ENCODE measurements at places on chromosomes 7 and 10. TPM values are rescaled to one million over a fixed set of nuclear protein-coding genes. Genes with fewer than 3 reads are reported as not detected.

The CALML5 gene
- not detected for total RNA-seq

The GAD2 gene
- not detected for total RNA-seq

The TRDMT1 gene
- total RNA-seq, result 1.2 TPM

The PTF1A gene
- total RNA-seq, result not detected

The GLI3 gene
- total RNA-seq, result 0.12 TPM

The TMEM26 gene
- 0.43 TPM for total RNA-seq

The SLC29A3 gene
- 7.1 TPM for total RNA-seq

The HMX2 gene
- not detected for total RNA-seq

DNA sequence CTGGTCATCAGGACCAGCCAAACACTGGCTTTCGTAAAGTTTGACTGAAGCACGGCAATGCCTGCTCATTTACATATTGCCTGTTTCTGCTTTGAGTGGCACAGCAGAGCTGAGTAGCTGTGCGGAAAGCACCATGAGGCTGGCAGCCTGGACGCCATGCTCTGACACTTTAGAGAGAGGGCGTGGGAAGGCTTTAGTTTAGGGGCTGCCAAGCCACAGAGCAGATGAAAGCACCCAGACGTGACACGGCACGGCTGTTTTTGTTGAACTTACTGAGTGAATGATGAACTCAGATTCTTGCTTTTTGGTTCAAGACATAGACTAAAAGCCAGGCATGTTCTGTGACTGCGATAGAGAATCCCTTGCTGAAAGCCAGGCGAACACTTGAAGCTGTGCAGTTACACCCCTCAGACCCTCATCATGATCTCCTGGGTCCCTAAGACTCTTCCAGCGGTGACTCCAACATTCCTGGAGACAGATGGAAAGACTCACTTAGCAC lies 182.1 kb downstream of the ZMYND11 start:
- no peaks in the 10 kb centered on the region for H3K36me3 ChIP-seq
- no peaks in the 10 kb centered on the region for H3K4me1 ChIP-seq
- no peak overlapping the region for H3K4me3 ChIP-seq
- no peak overlapping the region for H3K27ac ChIP-seq
- no peaks in the 10 kb centered on the region for H3K27me3 ChIP-seq
- DNase-seq, result no peak

DNA sequence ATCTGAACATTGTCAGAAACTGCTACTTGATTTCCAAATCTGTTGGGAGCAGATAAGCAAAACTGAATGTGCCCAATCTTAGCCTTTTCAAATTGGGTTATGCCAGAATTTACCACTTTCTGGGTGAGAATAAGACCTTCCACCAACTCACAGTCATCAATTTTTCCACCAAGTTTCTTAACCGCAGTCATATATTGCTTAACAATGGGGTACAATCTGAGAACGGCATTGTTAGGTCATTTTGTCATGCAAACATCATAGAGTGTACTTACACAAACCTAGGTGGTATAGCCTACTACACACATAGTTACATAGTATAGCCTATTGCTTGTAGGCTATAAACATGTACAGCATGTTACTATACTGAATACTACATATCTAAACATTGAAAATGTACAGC lies 16.0 kb downstream of the MRPS33 start:
- DNase-seq, result no peak
- no peaks in the 10 kb centered on the region for H3K36me3 ChIP-seq
- no peak overlapping the region for H3K4me3 ChIP-seq
- no peaks in the 10 kb centered on the region for H3K27me3 ChIP-seq

DNA sequence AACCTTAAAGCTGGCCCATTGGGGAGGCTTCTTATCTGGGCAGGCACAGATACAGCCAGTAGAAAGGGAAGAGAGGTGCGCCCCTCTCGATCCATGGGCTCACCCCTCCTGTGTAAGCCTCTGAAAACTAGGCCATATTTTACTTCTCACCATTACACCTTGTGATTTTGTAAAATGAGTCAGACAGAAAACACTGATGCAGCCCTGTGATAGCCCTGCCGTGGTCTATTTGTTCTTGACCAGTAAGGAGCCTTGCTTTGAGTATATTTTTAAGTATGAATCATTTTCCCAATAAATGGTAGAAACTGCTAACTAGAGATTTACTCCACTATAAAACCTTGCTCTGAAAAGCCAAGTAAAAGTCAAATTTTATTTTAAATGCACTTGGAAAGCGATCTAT lies 329.8 kb upstream of the MBL2 start:
- H3K4me1 ChIP-seq, result no peaks in the 10 kb centered on the region
- H3K27me3 ChIP-seq, result no peaks in the 10 kb centered on the region
- no peaks in the 10 kb centered on the region for H3K36me3 ChIP-seq
- no peak overlapping the region for H3K27ac ChIP-seq
- DNase-seq, result no peak

GRCh38 chr7:2979201-2979631 lies 64.5 kb downstream of the CARD11 start:
- H3K36me3 ChIP-seq, result no peaks in the 10 kb centered on the region
- no peak for DNase-seq
- no peaks in the 10 kb centered on the region for H3K27me3 ChIP-seq
- H3K4me1 ChIP-seq, result no peaks in the 10 kb centered on the region

GRCh38 chr7:106535234-106535932 lies 125.6 kb downstream of the CCDC71L start:
- no peak overlapping the region for H3K4me3 ChIP-seq
- peaks cover 4% of the 10 kb centered on the region for H3K4me1 ChIP-seq
- H3K27me3 ChIP-seq, result no peaks in the 10 kb centered on the region
- no peak for DNase-seq
- H3K27ac ChIP-seq, result no peak overlapping the region

GRCh38 chr10:30738416-30738815 lies 108.9 kb upstream of the LYZL2 start:
- no peak overlapping the region for H3K27ac ChIP-seq
- H3K4me3 ChIP-seq, result no peak overlapping the region
- H3K36me3 ChIP-seq, result no peaks in the 10 kb centered on the region
- no peaks in the 10 kb centered on the region for H3K27me3 ChIP-seq

DNA sequence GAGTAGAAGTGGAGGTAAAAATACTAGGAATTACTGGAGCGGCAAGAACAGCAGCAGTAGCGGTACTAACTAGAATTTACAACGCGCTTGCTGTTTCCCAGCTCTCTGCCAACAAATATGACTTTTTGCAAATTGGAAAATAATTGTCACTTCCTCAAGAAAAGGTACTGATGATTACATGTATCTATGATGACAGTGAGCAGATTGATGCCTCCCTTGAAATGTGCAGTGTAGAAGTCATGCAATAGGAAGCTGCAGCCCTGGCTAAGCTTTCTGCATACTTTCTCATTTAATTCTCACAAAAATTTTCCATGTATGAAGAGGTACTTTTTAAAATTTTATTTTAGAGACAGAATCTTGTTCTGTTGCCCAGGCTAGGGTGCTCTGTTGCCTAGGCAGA lies 49.9 kb downstream of the ANK3 start:
- H3K4me3 ChIP-seq, result no peak overlapping the region
- no peak for DNase-seq
- no peaks in the 10 kb centered on the region for H3K36me3 ChIP-seq
- no peaks in the 10 kb centered on the region for H3K27me3 ChIP-seq
- no peak overlapping the region for H3K27ac ChIP-seq

DNA sequence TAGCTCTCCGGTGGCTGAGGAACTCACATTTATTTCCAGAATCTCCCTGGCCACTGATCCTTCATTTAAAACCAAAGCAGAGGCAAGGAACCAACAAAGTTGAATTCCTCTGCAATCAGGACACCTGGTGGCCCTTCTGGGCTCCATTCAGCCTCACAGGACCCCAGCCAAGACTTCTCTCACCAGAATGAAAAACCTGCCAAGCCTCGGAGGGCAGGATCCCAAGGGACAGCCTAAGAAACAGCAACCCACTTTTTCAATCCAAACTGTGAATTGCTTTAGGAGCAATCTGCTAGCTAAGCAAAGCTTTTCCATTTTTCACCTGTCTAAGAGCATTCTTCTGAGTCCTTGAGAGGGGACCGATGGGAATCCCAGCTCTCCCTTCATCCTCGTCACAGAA lies 34.6 kb downstream of the OAT start:
- H3K27me3 ChIP-seq, result no peaks in the 10 kb centered on the region
- DNase-seq, result no peak
- peaks cover 5% of the 10 kb centered on the region for H3K4me1 ChIP-seq
- no peak overlapping the region for H3K27ac ChIP-seq

DNA sequence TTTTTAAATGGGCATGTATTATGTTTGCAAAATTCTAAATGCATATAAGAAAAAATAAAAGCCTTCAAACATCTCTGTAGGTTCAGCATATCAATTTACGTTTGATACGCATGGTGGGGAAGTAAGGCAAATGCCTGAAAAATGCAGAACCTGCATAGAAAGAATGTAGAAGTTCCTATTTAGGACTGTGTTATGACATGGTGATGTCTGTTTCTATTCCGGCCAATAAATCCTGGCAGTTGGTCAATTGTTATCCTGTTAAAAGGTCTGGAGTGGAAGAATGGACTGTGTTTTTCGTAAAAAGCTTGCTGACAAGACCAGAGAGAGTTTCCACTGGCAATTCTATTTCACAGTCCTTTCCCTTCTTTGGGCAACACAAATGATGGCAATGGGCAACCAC lies 49.6 kb upstream of the CAV2 start:
- H3K4me1 ChIP-seq, result no peaks in the 10 kb centered on the region
- H3K27ac ChIP-seq, result no peak overlapping the region
- no peaks in the 10 kb centered on the region for H3K27me3 ChIP-seq
- no peak overlapping the region for H3K4me3 ChIP-seq
- DNase-seq, result no peak
- no peaks in the 10 kb centered on the region for H3K36me3 ChIP-seq

DNA sequence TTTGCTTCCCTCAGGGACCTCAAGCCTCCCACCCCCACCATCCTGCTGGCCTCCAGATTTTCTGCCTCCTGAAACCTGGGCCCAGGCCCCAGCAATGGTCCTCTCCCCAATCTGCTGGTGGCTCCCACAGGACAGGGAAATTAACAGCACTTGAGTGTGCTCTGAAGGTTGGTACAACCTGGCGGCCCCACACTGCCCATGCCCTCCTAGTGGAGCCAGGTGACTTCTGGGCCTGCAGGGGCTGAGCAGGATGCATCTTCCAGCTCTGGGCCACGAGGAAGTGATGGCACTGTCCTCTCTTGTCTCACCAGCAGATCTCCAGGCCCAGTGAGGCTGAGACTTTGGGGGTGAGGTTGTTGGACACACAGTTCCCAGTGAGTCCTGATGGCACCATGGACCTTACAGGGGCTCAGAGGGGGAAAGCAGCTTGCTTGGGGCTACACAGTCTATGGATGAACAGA lies 3.6 kb upstream of the ZMIZ1 start:
- DNase-seq, result no peak
- H3K36me3 ChIP-seq, result no peaks in the 10 kb centered on the region
- no peak overlapping the region for H3K27ac ChIP-seq
- H3K4me1 ChIP-seq, result peaks cover 13% of the 10 kb centered on the region
- no peaks in the 10 kb centered on the region for H3K27me3 ChIP-seq

GRCh38 chr10:3206511-3207157 lies 34.1 kb upstream of the PITRM1 start:
- no peak overlapping the region for H3K4me3 ChIP-seq
- no peaks in the 10 kb centered on the region for H3K4me1 ChIP-seq
- H3K27me3 ChIP-seq, result no peaks in the 10 kb centered on the region
- H3K27ac ChIP-seq, result no peak overlapping the region

DNA sequence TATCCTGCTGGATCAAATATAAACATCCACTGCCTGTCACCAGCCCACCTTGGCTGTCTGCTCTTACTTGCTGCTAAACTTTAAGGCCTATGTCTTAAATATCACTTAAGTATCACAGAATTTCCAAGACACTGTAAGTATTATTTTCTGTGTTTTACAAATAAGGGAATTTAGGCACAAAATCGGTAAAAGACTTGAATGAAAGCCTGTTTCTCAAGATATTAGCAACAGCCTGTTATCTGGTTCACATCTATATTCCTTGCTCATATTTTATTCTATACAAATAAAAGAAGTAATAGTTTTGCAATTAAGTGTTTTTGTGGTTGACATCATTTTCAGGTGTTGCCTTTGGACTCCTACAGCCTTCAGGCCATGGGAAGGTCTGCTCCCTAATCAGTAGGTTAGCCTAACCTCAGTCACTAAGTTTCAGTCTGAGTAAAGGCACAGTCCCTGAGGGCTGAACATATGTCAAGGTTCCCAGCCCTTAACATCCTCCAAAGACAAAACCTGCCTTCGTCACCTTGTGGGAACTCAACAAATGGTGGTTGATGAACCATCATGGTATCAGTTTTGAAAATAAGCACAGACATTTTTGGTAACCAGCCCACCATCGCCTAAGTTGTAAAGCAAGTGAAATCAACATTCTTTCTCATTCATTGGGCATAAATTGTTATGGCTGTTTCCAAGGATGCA lies 127.1 kb downstream of the CREB5 start:
- H3K36me3 ChIP-seq, result no peaks in the 10 kb centered on the region
- H3K4me1 ChIP-seq, result no peaks in the 10 kb centered on the region
- H3K27ac ChIP-seq, result no peak overlapping the region
- no peak for DNase-seq
- no peaks in the 10 kb centered on the region for H3K27me3 ChIP-seq
- no peak overlapping the region for H3K4me3 ChIP-seq

- no peaks in the 10 kb centered on the region for H3K4me1 ChIP-seq
- H3K27ac ChIP-seq, result no peak overlapping the region
- no peak for DNase-seq
- no peak overlapping the region for H3K4me3 ChIP-seq
These were observed 126.7 kb upstream of the PRSS58 start for GRCh38 chr7:142384493-142384922.

DNA sequence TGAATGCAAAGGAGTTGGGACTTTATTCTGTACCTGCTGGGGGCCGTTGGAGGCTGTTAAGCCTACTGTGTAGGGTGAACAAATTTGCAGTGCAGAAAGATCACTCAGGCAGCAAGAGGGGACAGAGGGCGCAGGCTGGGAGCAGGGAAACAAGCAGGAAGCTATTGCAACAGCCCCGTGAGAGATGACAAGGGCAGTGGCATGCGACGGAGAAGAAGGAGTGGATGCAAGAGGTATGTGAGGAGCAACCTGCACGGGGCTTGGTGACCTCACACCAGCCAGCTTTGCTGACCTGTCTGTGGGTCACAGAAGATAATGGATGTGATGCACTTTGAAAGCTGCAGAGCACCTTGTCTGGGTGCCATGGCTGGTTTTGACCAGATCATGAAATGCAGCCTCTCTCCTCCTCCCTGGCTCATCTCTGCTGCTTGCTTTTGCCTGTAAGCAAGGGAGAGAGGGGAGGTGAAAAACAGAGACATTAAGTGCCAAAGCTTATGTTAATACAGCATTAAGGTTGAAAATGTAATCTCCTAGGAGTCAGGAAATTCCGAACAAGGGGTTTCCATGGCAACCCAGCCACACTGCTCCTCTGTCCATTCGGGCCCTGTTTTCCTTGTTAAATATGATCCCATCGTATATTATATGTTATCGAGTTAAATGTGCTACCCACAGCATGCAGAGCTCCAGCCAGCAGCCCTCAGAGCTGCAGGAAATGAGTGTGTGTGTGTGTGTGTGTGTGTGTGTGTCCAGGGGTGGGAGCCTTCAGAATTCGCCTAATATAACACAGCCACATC lies 314.3 kb upstream of the ZMIZ1 start:
- H3K4me1 ChIP-seq, result peaks cover 15% of the 10 kb centered on the region
- H3K4me3 ChIP-seq, result no peak overlapping the region
- H3K27ac ChIP-seq, result no peak overlapping the region
- no peaks in the 10 kb centered on the region for H3K27me3 ChIP-seq
